ENCODE measurements at places on chromosomes 2 and 18.

GRCh38 chr2:103868396-103868795 is 985.5 kb upstream of the POU3F3 start:
- no peak for DNase-seq

DNA sequence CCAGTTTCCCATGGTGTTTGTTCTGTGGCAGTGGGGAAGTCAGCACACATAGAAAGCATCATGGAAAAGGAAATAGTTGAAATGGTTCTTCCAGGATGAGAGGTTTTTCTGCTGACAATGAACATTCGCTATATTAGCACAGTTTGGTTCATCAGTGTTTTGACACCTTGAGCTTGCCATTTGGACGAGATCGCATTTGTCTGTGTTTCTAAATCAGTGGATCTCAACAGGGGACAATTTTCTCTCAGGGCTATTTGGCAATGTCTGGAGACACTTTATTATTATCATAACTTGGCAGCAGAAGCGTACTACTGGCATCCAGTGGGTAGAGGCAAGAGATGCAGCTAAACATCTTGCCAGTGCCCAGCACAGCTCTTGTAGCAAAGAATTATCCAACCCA is 74.6 kb downstream of the CD8B2 start:
- no peak for DNase-seq

GRCh38 chr2:46644690-46645385 is 165.5 kb downstream of the TMEM247 start:
- DNase-seq = no peak

- no peak for DNase-seq
These were observed 364.7 kb downstream of the GPD2 start for GRCh38 chr2:156800781-156801361.

- no peak for DNase-seq
These were observed 151.7 kb upstream of the POU3F3 start for GRCh38 chr2:104702031-104702850.

DNA sequence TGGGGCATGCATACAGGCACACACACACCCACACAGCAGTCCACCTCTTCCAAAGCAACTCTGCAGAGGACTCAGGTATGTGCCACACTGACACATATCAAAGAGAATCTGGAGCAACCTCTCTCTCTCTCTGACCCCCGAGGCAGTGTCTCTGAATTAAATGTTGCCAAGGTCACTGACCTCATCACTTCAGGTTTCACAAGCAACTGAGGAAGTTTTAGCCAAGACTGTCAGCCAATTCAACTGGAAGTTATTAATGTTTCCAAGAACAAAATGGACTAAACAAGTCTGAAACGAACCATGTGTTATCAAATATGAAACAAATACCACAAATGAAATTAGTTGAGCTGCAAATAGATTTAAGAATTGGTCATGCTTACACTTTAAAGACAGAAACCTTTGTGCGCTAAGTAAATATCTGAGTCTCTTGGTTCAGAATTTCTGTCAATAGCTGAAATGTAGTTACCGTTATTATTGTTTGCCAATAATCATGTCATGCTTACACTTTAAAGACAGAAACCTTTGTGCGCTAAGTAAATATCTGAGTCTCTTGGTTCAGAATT is 86.1 kb downstream of the SLC25A12 start:
- no peak for DNase-seq

GRCh38 chr18:48024881-48025660 is 94.6 kb upstream of the SMAD2 start:
- DNase-seq = no peak

DNA sequence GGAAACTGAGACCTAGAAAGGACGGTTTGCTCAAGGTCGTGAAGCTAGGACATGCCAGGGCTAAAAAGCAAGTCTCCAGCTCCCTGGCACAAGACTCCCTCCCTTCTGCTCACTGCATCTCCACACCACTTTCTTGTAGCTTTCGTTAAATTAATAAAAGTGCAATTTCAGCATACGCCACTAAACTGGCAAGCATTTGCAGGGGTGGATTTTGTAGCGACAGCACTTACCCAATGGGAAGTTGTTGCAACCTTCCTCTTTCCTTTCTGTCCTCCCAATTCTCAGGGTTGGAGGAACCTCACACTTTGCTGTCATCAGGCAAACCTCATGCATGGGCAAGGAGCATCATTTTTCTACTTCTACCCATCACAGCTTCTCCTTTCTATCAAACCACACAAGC is 7.4 kb upstream of the RHOB start:
- DNase-seq = no peak

DNA sequence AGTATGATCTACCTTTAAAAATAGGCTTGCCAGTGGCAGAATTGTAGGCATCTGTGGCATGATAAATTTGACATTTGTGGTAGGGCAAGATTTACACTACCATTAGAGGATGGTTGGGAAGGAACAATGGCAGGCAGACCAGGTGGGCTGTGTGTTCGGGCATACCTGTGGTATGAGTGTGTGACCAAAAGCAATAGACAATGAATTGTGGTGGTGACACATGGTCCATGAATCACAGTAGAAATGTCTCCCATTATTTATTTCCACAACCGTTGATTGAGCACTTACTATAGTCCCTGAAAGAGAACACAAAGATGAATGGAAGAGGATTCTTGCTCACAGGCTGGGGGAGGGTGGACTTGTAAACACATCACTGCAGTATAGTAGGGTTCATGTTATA is 29.9 kb upstream of the RUFY4 start:
- no peak for DNase-seq

- no peak for DNase-seq
These were observed 61.4 kb downstream of the CCDC148 start for GRCh38 chr2:158395166-158395565.

DNA sequence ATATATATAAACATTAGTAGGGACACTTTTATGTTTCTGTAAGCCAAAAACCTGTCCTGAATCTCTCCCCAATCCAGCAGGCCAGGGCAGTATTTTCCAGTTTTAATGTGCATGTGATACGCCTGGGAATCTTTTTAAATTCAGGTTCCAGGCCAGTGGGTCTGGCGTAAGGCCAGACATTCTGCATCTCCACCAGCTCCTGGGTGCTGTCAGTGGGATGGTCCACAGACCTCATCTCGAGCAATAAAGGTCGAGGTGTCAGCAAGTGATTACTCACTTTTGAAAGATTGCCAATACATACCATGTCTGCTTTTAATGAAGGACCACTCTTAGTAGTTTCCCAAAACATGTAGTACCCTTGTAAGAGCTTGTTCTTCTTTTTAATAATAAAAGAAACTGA is 189.9 kb upstream of the SH3BP4 start:
- no peak for DNase-seq

DNA sequence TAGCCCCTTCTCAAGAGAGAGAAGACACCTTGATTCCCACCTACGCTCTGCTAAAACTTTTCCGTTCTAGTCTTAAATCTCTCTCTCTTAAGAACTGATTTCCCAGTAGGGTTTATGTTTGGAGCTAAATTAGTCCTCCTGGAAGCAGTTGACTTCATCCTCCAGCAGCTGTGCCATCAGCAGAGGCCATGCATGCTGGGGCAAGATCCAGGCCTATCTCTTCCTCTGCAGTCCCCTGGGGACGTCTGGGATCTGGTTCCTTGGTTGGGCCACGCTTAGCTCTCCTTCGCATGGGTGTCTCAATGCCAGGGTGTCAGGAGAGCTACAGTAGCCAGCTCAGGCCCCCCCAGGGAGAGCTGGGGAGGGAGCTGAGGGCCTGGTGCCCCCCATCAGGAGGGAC is 49.7 kb downstream of the HPCAL1 start:
- DNase-seq = no peak

DNA sequence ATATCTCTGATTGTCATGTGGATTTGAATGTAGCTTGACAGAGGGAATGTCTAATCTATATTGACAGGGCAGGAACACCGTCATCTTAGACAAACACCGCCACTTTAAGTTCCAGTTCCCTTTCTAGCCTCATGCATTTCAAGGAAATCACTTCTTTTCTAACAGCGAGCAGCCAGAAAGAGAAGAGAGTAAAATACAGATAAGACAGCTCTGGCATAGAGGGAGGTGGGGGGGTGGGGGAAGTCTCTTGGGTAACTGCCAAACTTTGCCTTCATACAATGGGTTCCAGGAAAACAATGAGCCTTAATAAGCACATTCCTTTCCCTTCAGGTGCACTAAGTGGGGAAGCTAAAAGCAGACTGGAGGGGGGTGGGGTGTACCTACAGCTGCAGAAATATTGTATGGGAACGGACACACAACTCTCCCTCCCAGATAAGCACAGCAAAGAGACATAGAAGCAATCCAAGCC is 37.2 kb downstream of the CASP10 start:
- no peak for DNase-seq

DNA sequence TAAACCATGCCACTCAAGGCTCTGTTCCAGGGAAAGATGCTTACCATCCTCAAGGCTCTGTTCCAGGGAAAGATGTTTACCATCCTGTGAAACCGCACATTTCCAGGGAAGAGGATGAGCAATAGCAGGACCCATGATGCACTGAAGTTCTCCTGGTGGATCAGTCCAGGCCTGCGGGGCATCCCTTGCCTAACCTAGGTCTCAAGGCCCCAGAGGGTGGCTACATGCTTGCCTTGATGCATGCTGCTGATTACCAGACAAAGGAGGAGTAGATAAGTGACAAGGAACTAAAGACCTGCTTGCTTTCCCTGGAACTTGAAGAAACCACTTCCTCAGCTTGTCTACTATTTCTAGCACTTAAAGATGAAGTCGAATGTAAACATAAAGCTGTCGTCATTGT is 111.0 kb upstream of the LINC00305 start:
- no peak for DNase-seq

GRCh38 chr2:54770211-54770610 is 46.7 kb downstream of the EML6 start:
- DNase-seq = no peak

GRCh38 chr2:9831670-9832069 is 11.6 kb upstream of the TAF1B start:
- DNase-seq = no peak

DNA sequence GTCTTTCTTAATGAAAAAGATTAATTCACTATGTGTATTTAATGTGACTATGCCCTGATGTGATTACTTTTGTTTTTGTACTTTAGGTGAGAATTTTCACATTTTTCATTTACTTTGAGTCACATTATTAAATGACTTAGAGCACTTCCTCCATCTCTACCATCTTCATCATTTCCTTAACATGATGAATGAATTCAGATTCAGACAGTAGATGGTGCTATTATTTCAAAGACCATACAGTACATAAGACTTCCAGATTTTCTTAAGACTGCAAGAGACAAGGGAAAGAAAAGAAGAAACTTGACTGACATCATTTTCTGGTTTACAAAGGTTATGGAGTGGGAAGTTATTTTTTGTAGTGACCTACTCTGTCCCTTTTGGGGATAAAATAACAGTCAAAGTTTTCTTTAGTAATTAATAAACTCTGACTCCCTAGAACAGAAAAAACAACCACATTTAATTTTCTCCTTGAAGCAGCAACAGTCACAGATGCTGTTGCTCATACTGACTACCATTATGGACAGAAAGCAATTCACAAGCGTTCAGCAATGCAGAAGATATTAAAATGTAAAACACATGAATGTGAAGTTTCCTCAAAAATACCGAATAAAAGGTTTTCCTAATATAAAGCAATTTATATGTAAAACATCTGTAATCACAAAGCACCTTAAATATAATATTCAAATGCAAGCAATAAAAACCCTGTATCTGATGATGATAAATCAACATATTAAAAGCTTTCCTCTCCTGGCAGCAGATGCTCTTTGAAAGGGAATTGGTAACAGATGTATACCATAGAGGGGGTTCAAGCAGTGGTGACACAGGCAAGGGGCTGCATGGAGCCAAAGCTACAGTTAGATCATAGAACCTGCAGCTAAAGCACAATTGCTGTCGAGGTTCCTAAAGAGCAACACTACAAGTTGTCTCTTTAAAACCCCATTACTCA is 1010.9 kb upstream of the NXPH2 start:
- no peak for DNase-seq

- DNase-seq = no peak
These were observed at the start of gene STEAP3 for GRCh38 chr2:119223521-119224390. STEAP3 (plus strand) TSS chr2:119223834; CDS start chr2:119231013, 7,179 bp downstream.

- no peak for DNase-seq
These were observed 6.7 kb downstream of the TGIF1 start for GRCh38 chr18:3456686-3457069.

GRCh38 chr2:147808520-147808919 is 36.3 kb upstream of the ACVR2A start:
- no peak for DNase-seq

- DNase-seq = no peak
These were observed 3.0 kb downstream of the EVX2 start for GRCh38 chr2:176080540-176081375.

DNA sequence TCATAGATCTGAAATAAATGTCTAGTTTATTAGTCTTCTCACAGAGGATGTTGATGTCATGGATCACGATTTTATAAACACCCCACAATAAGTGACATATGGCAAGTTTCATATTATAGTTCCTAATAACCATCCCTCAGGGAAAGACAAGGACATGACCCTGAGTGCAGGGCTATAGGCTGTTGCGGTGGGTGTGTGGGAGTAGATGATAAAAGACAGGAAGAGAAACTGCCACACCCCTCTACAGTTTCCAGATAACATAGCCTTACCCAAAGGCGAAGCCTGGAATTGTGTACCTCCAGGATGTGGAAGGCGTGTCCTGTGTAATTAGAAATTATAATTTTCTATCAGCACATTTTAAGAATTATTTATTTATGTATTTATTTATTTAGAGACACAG is 2.4 kb upstream of the NEDD4L start:
- no peak for DNase-seq

DNA sequence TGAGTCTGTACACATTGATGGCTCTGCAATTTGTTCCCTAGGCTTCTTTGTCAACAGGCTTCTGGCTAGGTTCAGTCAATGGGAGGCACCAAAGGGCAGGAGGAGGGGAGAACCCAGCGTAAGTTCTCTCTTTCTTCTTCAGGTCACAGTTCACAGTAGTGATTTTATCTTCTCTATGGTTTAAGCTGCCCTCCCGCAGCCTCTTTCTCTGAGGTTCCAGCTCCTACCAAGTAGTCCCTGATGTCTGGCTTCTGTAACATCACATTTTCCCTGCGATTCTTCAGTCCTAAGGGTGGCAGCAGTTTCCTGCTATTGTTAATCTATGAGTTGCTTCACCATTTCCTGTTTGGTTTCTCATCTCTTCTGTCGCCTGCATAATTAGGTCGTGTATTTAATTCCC is 107.4 kb downstream of the CPO start:
- no peak for DNase-seq

DNA sequence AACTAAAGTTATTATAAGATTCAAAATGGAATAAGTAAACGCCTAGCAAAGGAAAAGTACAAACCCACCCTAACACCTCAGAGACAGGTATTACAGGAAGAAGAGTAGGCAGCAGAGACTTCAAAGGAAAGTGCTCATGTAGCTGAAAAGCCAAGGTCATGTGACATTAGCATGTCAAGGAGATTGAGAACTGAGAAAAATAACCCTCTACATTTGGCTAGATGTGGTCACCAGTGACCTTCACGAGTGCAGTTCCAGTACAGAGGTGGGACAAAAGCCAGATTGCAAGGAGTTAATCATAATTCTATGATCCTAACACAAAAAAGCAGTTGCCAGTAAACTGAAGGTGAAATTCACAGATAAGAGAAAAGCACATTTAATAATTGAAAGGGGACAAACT is 252.7 kb downstream of the ZEB2 start:
- DNase-seq = no peak

All from stimulated activated CD8-positive, alpha-beta memory T cell treated with anti-CD3 and anti-CD28 coated beads, Interleukin-4, amount 100 ng/mL, for 24 hours (primary cell).